HCT116 (cell line): ENCODE measurements at places on chromosomes 2 and 18. TPM values are rescaled to one million over a fixed set of nuclear protein-coding genes. Genes with fewer than 3 reads are reported as not detected.

The IL37 gene
- total RNA-seq, result not detected

The DOK6 gene
- total RNA-seq, result not detected

The SAG gene
- total RNA-seq, result not detected

The DNAJC10 gene
- total RNA-seq, result 80.4 TPM

The TBR1 gene
- total RNA-seq, result 0.17 TPM

The SIX3 gene
- total RNA-seq, result 1.2 TPM

The MOGAT1 gene
- 0.22 TPM for total RNA-seq

The TRMT61B gene
- total RNA-seq, result 12.8 TPM

DNA sequence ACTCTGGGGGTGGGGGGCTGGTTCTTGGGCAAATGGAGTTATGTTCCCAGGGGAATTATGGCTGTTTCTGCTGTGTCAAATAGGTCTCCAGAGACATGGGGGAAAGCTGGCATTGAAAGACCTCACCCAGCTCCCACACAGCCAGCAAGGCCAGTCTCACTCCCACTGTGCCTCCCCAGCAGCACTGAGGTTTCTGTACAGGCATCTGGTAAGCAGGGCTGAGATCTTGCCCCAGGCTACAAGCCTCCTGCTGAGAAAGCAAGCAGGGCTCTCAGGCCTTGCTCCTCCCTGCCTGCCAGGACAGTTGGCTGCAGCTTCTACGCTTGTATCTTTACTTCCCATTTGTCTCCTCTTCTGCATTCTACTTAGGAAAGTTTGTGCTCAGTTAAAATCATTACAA lies 50.5 kb upstream of the FHOD3 start:
- no peak for DNase-seq
- no peaks in the 10 kb centered on the region for H3K27me3 ChIP-seq
- 0 out of 2 replicates have a peak, but pooled peaks cover 4% of the 10 kb centered on the region for H3K36me3 ChIP-seq
- no peak overlapping the region for H3K4me3 ChIP-seq

- no peaks in the 10 kb centered on the region for H3K27me3 ChIP-seq
- DNase-seq, result no peak
- H3K36me3 ChIP-seq, result no peaks in the 10 kb centered on the region
Observed at GRCh38 chr2:226208726-226209125, 590.9 kb downstream of the IRS1 start.

GRCh38 chr18:29459972-29460371 lies 1283.0 kb upstream of the CDH2 start:
- H3K27ac ChIP-seq, result no peak overlapping the region
- H3K36me3 ChIP-seq, result no peaks in the 10 kb centered on the region
- H3K4me1 ChIP-seq, result no peaks in the 10 kb centered on the region
- no peaks in the 10 kb centered on the region for H3K27me3 ChIP-seq

DNA sequence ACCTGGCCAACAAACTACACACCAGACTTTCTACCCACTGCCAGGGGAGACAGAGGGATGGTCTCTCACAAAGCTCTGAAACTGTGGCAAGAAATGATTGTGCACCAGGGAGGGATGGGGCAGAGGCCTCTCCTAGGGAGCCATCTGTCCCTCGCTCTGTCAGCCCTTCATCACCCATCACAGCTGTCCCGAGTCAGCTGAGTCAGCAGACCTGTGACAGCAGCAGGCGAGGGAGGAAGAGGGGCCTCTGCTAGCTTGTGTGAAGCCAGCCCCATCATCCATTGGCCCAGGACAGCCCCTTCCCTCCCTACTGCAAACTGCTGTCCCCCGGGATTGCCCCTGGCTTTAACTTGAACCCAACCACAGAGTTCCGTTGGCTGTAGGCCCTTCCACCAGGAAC lies 5.0 kb downstream of the SH2D6 start:
- peaks cover 26% of the 10 kb centered on the region; the same call in 1 of the 2 replicates for H3K4me1 ChIP-seq
- H3K4me3 ChIP-seq, result no peak overlapping the region
- H3K27me3 ChIP-seq, result no peaks in the 10 kb centered on the region

DNA sequence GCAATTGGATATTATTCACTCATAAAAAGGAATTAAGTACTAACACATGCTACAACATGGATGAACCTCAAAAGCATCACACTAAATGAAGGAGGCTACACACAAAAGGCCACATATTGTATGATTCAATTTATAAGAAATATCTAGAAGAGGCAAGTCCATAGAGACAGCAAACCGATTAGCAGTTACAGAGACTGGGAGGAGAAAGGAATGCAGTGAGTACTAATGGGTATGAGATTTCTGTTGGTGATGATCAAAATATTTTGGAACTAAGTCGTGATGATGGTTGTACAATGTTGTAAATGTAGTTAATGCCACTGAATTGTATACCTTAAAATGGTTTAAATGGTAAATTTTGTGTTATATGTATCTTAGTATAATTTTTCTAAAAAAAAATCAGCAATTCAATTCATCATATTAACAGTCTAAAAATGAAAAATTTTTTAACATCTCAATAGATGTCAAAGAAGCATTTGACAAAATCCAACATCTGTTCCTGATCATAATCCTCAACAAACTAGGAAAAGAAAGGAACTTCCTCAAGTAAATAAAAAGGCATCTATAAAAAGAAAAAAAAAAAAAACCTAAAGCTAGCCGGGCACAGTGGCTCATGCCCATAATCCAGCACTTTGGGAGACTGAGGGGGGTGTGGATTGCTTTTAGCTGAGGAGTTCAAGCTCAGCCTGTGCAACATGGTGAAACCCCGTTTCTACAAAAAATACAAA lies 98.1 kb downstream of the TGIF1 start:
- no peaks in the 10 kb centered on the region for H3K4me1 ChIP-seq
- H3K27ac ChIP-seq, result no peak overlapping the region
- H3K36me3 ChIP-seq, result no peaks in the 10 kb centered on the region
- H3K27me3 ChIP-seq, result no peaks in the 10 kb centered on the region

- H3K36me3 ChIP-seq, result no peaks in the 10 kb centered on the region
- H3K4me1 ChIP-seq, result no peaks in the 10 kb centered on the region
- H3K4me3 ChIP-seq, result no peak overlapping the region
- H3K27ac ChIP-seq, result no peak overlapping the region
Observed at GRCh38 chr2:76450024-76450475, 739.3 kb upstream of the GCFC2 start.

DNA sequence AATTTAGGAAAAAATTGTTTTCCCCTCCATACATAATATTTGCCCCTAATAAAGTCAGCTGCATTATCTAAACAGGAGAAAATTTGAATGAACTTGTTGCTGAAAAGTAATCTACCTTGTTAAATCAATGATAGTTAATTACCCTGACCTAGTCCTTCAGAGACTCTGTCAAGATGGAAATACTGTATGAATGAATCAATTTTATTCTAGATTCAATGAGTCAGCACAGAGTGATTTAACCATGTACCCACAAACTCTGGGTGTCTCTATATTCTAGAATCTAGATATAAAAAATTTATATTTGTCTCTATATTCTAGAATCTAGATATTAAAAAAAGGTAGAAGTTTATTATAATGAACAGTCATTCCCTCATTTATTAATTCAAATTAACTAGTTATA lies 36.2 kb downstream of the NDUFAF7 start:
- no peak overlapping the region for H3K27ac ChIP-seq
- H3K4me1 ChIP-seq, result no peaks in the 10 kb centered on the region

DNA sequence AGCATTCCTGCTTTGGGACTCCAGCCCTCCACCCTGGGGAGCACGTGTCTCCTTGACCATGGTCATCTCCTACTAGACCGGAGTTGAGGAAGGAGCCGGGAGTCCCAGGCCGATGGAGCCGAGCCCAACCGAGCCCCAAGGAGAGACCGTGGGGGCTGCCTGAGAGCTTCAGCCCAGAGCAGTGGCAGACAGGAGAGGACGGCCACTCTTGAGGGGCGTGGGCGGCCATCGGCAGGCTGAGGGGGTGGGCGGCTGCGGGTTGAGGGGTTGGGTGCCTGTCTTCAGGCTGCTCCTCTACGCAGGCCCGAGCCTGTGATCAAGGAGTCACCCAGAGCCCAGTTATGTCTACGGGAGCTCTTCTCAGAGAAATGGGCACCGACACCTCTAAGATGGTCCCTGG lies 158.7 kb downstream of the PXDN start:
- no peak for DNase-seq
- no peaks in the 10 kb centered on the region for H3K36me3 ChIP-seq
- H3K4me1 ChIP-seq, result no peaks in the 10 kb centered on the region

GRCh38 chr18:52678034-52678433 lies 338.0 kb downstream of the DCC start:
- H3K36me3 ChIP-seq, result no peaks in the 10 kb centered on the region
- H3K27ac ChIP-seq, result no peak overlapping the region
- no peak overlapping the region for H3K4me3 ChIP-seq
- H3K4me1 ChIP-seq, result no peaks in the 10 kb centered on the region

GRCh38 chr2:198055716-198056115 lies 251.3 kb downstream of the PLCL1 start:
- H3K36me3 ChIP-seq, result no peaks in the 10 kb centered on the region
- no peaks in the 10 kb centered on the region for H3K4me1 ChIP-seq
- H3K27ac ChIP-seq, result no peak overlapping the region

- peaks cover 60% of the 10 kb centered on the region for H3K27me3 ChIP-seq
- no peak for DNase-seq
- no peaks in the 10 kb centered on the region for H3K4me1 ChIP-seq
- no peaks in the 10 kb centered on the region for H3K36me3 ChIP-seq
- H3K4me3 ChIP-seq, result no peak overlapping the region
- H3K27ac ChIP-seq, result no peak overlapping the region
Observed at GRCh38 chr2:20942646-20943125, 101.2 kb downstream of the APOB start.

DNA sequence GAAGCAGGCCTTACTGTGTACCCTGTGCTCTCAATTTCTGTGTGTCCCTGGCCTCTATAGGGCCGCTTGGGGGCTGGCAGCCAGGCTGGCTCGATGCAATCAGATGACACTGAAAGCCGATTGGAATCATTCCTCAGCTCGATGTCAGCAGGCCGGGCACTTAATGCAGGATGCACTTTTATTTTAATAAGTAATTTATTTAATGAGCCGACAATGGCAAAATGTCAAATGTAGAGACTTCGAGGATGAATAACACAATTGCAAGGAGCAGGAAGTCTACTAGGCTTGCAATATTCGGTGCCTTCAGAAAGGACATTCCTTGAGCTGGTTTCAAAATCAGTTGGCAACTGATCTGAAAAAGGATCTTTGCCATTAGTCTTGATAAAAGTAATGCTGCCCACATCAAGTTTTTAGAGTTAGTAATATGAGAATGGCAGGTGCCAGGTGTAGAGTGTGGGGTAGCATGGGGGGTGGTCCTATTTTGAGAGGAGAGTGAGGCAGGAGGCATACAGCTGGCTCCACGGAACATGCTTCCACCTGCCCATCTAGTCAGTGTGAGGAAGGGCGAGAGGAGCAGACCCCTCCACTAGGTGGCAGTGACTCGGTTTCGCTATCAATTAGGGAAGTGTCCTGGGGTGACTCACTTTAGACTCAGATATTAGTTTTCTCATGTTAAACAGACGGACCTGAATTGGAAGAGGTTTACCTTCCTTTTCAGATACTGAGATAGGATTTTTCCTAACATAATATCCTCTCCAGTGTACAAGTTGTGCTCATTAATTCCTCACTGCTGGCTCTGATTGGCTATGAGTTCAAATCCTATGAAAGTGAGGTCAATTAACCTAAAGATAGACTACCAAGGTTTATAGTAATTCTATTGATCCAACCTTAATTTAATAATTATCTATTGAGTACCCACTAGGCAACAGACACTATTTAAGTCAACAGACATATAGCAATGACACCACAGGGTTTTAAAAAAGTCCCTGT lies 80.9 kb downstream of the NABP1 start:
- peak overlapping the region; percentile 36 for H3K27ac ChIP-seq
- H3K27me3 ChIP-seq, result no peaks in the 10 kb centered on the region
- peaks cover 3% of the 10 kb centered on the region; the same call in 1 of the 2 replicates for H3K4me1 ChIP-seq
- H3K36me3 ChIP-seq, result no peaks in the 10 kb centered on the region

GRCh38 chr2:28758459-28758858 lies 6.8 kb downstream of the PPP1CB start:
- DNase-seq, result no peak
- no peak overlapping the region for H3K27ac ChIP-seq
- H3K4me3 ChIP-seq, result no peak overlapping the region
- H3K27me3 ChIP-seq, result no peaks in the 10 kb centered on the region

- no peaks in the 10 kb centered on the region for H3K36me3 ChIP-seq
- peak; percentile 79 for DNase-seq
- no peaks in the 10 kb centered on the region for H3K27me3 ChIP-seq
- peaks cover 23% of the 10 kb centered on the region for H3K4me1 ChIP-seq
Observed at GRCh38 chr2:32135409-32135808, 30.3 kb upstream of the SLC30A6 start.

DNA sequence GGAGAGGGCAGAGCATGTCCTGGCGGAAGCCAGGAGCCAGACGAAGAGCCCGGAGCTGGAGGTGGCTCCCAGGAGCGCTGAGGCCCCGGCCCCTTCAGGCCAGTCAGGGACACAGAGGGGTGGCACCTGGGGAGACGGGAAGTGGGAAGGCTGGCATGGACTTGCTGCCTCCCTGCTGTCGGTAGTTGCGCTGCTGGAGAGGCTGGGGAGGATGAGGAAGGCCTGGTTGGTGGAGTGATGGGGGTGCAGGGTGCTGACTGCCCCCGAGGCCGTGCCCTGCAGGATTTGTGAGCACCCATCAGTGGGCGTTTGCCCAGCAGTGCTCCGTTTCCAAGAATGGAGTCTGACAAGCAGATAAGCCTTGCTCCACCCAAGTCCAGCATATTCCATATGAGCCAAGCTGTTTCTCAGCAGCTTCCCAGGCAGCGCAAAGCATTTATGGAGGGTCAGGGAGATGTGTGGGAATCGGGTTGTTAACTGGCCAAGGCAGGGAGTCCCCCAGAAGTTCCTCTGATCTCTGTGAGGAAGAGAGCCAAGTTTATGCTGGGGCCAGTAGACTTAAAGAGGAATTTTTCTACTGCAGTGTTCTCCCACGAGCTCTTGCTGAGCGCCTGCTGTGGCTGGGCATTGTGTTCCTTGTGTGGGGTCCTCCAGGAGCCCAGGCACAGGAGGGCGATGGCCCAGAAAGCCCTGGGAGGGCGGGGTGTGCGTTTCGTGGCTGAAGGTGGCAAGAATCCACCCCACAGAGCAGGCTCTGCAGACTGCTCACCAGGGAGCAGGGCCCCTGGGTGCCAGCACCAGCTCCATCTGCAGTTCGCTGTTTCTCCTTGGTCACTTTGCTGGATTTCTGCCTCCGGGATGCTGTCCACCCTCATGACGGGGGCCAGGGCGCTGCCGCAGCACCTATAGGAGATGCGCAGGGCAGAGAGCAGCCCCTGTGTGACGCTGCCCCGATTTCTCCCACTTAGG lies 250.2 kb downstream of the ALPK2 start:
- H3K4me3 ChIP-seq, result no peak overlapping the region
- H3K36me3 ChIP-seq, result 0 out of 2 replicates have a peak, but pooled peaks cover 5% of the 10 kb centered on the region
- DNase-seq, result no peak
- no peaks in the 10 kb centered on the region for H3K27me3 ChIP-seq

DNA sequence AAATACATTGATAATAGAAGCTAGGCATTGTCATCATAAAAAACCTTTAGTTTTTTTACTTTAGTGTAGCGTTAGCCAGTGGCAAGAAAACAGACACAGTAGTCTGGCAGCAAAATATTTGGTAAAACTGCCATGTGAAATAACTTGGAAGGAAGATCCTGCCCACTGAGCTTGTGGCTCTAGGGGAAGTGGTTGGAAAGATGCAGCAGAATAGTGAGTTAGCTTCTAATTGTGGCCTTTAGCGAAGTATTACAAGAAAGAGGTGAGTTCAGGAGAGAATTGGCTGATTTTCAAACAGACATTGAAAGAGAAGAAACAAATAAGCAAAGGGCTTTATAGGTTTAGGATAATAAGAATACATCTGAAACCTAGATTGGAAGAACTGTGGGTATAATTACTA lies 1887.8 kb upstream of the CELF4 start:
- DNase-seq, result no peak
- no peak overlapping the region for H3K4me3 ChIP-seq
- H3K27me3 ChIP-seq, result no peaks in the 10 kb centered on the region
